ENCODE measurements at places on chromosomes 13 and 19.

DNA sequence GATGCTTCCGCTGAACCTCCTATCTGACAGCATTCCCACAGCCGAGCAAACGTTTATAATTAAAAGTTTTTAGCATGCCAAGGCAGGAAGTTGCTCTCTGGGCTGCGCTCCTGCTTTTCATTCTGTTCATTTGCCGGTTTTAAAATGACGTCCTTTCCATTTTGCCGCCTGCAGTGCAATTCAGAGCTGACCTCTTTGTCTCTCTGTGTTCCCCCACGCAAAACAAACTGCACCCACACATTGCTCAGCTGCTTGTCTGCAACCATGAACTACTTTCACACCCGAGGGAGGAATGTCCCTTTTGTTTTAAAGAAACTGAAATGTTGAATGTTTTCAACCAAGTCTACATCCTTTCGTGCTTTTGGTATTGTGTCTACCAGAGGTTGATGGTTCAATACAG is 416.5 kb downstream of the EFNB2 start:
- no peak for DNase-seq

DNA sequence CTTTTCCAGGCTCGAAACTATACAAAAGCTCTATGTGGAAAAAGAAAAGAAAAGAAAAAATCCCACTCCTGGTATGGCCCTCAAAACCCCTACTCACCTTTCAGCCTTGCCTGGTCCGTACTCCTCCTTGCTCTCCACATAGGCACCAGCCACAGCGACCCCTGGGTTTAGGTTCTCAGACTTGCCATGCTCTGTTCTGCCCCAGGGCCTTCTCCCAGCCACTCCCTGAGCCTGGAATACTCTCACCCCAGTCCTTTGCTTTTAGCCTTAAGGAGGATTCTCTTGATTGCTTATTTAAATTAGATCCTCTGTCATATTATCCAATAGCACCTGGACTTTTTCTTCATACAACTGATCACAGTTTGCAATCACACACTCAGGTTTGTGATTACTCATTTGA is 522.5 kb downstream of the DIAPH3 start:
- no peak for DNase-seq

GRCh38 chr19:4671185-4671851 is 1.2 kb upstream of the MYDGF start:
- no peak for DNase-seq

GRCh38 chr19:41804336-41804735 is 7.9 kb downstream of the CEACAM3 start:
- DNase-seq = no peak

Data from NCI-H460 (cell line).